HTR-8/SVneo (cell line): ENCODE measurements at places on chromosomes 4 and X.
A peak's percentile ranks its signal among the peaks of the same experiment; 100 is the strongest.

- DNase-seq, result no peak
Observed at GRCh38 chr4:41140410-41140809, 73.9 kb downstream of the APBB2 start.

DNA sequence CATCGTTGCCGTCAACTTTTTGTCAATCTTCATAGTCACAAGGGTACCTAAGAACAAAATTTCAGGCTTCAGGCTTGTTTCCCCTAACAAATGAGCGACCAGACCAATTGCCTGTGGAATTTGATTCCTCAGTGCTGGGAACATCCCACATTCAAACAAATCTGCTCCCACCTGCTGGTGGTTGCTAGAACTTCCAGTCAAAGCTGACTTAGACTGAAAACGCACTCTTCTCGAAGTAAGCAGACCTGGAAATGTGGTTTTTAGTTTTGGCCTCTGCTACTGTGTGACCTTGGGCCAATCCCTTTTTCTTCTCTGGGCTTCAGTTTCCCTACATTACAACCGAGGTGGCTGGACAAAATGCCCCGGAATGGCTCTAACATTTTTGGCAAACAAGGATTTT lies 1.8 kb upstream of the GABRQ start:
- DNase-seq, result peak; percentile 11

DNA sequence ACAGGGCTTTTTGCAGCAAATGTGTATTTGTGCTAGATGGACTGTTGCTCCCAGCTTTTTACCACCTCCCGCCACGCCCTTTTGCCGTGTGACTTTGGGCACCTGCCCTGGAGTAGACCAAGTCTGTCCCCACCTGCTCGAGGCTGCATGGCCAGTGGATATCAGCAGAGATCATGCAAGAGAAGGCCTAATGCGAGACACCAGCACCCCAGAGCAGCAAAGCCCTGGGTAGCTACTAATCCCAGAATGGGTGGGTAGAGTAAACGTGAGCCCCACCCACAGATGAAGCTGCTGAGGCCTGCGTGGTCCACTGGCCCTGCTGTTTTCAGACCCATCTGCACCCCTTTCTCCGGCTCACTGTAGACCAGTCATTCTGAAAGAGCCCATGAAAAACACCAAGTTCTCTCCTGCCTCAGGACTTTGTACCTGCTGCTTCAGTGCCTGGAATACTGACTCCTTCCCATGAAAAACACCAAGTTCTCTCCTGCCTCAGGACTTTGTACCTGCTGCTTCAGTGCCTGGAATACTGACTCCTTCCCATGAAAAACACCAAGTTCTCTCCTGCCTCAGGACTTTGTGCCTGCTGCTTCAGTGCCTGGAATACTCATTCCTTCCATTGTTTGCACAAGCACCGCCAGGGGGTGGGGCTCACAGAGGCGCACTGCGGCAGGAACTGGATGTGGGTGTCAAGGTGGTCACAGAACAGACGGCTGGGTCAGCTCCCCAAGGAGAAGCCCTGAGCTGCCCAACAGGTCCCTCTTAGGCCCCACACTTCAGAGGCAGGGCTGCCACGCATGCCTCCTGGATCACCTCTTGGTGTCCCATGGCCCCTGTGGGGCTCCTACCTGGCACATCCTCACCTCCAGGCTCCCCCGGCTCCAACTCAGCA lies 5.1 kb upstream of the TNIP2 start:
- DNase-seq, result no peak

DNA sequence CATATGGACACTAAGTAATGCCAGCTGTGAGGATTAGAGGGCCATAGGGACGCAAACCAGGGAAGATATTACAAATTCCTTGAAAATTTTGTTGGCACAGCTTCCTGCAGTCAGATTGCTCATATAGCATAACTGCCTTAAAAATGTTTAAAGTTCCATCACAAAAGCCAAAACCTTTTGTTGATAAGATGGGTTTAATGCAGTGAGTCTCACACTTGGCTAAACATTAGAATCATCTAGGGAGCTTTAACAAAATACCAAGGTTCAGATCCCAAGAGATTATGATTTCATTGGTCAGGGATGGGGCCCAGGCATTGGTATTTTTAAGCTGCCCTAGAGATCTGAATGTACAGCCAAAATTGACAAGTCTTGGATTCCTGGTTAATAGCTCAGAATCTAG lies 376.5 kb upstream of the MAD2L1 start:
- DNase-seq, result no peak

DNA sequence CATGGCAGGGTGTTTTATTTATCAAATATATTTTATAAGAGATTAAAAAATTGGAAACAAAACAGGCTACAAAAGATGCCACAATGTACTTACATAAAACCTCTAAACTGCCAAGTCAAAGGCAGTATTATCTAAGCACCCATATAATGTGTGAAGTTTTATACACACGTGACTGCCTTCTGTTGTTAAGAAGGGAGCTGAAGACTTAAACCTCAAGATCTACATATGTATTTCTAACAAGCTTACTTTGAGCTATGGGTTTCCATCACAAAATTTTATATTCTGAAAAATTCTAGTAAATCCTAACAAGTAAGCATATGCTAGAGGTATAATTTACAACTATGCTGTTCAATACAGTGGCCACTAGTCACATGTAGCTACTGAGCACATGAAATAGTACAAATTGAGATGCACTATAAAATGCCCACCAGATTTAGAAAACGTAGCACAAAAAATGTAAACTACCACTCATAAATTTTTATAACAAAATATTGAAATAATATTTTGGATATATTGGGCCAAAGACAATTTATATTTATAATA lies 9.8 kb downstream of the ATP8A1 start:
- DNase-seq, result no peak

- no peak for DNase-seq
Observed at GRCh38 chr4:153409924-153410501, 56.1 kb upstream of the TMEM131L start.

GRCh38 chrX:112751076-112751475 lies 71.3 kb upstream of the LHFPL1 start:
- DNase-seq, result no peak

DNA sequence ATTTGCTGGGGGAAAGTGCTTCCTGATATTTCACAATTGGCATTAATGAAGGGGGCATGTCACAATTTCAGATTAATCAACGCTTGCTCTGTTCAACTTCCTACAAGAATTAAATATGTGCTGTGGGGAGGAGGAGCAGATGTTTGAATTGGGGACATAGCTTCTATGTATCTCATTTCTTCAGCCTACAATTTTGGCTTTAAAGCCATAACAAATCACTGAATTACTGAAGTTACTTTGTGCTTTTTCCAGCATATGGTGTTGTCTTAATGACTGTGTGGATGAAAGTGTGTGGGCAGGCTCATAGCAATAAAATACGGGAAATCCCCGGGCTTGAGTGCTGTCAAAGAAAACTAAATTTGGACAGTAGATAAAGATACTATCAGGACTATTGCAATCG lies 813 bp downstream of the TLR7 start:
- no peak for DNase-seq

DNA sequence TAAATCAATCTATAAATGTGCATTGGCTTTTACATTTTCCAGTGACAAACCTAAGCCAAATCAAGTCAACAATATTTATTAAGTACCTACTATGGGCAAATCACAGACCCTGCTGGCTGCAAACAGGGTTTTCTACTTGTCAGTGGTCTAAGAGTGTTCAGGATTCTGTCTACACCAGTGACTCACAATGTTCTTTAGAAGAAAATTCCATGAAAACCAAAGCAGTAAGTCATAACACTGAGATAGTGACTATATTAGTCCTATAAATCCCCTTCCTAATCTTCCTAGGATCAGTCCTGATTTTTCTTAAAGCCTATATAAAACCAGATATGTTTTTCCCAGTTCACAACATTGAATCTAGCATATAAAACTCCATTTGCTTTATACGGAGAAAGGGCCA lies 69.7 kb downstream of the PPP3CA start:
- peak; percentile 1 for DNase-seq

DNA sequence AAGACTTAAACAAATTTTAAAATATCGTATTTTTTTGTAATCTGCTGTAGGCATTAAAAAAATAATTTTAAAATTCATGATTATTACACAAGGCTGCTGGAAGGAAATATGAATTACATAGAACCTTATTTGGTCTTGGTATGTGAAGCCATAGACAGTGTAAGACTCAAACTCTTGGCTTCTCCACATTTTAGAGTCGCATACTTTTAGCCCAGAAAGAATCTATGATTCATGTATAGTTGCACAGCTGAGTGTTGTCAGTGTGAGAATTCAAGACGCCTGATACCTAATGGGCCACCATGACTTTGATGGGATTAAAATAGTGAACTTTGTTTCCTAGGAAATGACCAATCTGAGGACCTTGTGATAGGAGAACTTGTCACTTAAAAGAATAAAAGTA lies 1.4 kb downstream of the INTU start:
- DNase-seq, result no peak

DNA sequence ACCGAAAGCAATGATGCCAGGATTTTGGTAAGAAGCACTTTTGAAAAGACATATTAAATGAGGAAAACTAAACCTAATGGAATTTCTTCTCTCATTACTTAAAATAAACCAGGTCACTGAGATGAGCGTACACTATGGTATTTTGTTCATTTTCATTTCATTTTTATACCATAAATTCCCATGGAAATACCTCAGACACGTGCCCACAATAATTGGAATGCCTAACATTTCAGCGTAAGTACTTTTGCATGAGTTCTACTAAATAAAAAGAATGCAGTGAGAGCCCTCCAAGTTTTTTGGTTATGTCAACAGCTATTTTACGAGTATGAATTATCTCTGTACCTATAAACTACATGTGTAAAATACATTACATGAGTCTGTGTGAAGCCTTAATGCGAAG lies 3.2 kb downstream of the CAMK2D start:
- peak; percentile 12 for DNase-seq

- no peak for DNase-seq
Observed at GRCh38 chr4:132297346-132297745, 851.7 kb upstream of the PCDH10 start.

DNA sequence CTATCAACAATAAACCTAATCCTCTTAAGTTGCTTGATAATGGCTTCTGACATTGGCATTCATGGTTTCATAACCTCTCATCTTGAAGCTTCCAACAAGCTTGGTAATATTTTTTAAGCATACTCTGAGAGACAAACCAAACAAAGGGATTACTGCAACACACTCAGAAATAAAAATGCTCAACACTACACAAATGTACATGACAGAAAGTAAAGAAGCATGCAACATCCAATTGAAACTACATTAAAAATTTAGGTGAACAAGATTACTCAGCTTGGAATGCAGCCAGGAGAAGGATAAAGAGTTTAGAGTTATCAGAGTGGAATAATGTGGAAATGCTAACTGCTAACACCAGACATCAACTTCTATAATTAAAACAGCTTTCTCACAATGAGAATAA lies 1136.6 kb upstream of the PABPC4L start:
- DNase-seq, result no peak

- DNase-seq, result no peak
Observed at GRCh38 chr4:105208561-105208960, 61.9 kb downstream of the TET2 start.

DNA sequence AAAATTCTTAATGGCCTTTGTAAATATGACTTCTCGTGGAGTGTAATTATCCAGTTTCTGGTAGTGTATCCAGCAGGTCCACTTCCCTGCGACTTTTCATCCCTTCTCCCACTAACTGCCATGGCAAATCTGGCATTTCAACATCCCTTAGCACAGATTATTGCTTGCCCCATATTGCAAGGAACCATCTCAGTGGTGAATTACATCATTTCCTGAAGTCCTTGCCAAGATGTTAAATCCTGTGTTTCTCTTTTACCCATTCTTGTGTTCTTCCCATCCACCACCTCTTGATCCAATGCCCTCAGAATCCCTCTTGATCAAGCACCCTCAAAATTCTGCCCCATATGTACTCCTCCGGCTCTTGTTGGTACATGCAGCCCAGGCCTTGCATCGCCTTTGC lies 88.1 kb upstream of the ZNF81 start:
- no peak for DNase-seq

- DNase-seq, result peak; percentile 20
Observed at GRCh38 chr4:180058691-180059215, 2184.4 kb upstream of the TENM3 start.

DNA sequence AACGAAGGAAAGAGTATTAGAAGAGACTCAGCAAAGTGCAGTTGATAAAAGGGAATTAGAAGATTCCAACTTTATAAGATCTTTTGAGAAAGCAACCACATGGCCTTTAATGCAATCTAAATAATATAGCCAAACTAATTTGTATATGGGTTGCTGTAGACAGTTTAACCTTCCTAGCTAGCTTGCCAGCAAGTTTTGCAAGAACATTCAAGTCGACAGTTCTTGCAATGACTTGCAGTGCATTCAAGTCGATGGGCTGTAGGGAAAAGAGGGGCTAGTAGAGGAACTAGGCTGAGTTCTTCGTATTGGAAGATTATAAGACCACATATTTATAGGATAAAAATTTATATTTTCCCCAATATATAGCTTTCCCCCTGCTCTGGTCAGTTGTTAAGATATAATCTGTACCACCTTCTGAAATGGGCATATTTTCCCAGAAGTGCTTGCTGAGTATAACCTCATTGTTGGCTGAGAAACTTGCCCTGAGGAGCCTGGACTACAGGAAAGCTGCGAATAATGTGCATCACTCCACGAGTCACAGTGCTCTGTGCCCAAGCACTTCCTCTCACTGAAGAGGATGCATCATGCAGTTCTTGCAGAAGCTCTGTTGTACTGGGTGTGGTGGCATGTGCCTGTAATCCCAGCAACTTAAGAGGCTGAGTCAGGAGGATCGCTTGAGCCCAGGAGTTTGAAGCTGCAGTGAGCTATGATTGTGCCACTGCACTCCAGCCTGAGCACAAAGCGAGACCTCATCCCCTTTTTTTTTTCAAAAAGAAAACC lies 56.7 kb downstream of the DOCK11 start:
- DNase-seq, result no peak
